Cardiac atrium fibroblast (primary cell): ENCODE measurements at places on chromosomes 6 and 20. TPM values are rescaled to one million over a fixed set of nuclear protein-coding genes. Genes with fewer than 3 reads are reported as not detected.

Gene FKBP1C
- under 0.01 and 0.16 TPM in 2 replicates for total RNA-seq

Gene CST4
- not detected in 2 replicates for total RNA-seq

Gene OOEP
- total RNA-seq, result not detected in 2 replicates

Gene ARMC12
- 0.49 TPM in 1 of 2 replicates, not detected in the other for total RNA-seq

Gene TCP11
- not detected in 2 replicates for total RNA-seq

Gene MEI4
- not detected in 2 replicates for total RNA-seq

Gene CALHM4
- total RNA-seq, result not detected in 2 replicates

Gene MTHFD1L
- 51.3 and 77.4 TPM in 2 replicates for total RNA-seq

Gene RNF182
- total RNA-seq, result not detected in 2 replicates

Gene PLAGL1
- 51.2 and 52.4 TPM in 2 replicates for total RNA-seq

Gene NEURL2
- 1.1 and 1.9 TPM in 2 replicates for total RNA-seq

Gene GTSF1L
- not detected in 2 replicates for total RNA-seq

Gene SOX4
- total RNA-seq, result 5.8 and 7.6 TPM in 2 replicates

Gene PROKR2
- total RNA-seq, result not detected in 2 replicates

Gene MUCL3
- not detected in 2 replicates for total RNA-seq

Gene SSTR4
- not detected in 2 replicates for total RNA-seq

Gene CALHM5
- total RNA-seq, result 6.7 and 8.9 TPM in 2 replicates
